ENCODE measurements at places on chromosomes 1 and 21.

DNA sequence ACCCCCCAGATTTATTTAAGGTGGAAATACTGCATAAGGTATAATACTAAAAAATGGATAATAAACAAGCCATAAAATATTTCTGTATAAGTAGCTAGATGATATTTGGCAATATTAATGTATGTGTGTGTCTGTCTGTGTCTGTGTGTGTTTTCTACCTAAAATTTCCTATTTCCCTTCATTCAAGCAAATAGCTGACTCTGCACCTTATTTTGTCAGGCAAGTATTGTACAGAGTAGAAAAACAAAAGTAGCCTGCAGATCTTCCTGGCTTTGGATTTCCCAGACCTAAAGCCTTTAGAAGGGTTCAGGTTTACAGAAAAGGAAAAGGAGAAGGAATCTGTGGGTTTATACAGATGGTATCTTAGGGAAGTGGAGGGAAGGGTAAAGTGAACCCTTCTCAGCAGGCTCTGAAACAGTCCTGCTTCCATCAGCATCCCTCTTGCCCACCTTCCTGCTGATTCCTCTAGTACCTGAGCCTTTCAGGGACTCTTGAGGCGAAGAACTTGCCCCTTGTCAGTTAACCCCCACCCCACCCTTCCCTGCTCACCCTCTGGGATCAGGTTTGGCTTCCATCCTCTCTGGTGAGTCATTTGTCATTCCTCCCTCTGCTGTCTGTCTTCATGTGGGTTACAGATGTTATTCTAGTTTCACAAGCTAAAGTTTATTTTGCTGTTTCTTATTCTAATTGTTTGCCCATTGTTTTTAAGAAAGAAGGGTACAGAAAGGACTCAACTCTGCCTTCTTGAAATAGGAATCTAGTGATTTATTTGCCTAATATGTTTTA, 21.7 kb upstream of the RGS16 start:
- DNase-seq, result no peak

- DNase-seq, result no peak
Measured at GRCh38 chr1:54870869-54871268, 16.1 kb downstream of the DHCR24 start.

DNA sequence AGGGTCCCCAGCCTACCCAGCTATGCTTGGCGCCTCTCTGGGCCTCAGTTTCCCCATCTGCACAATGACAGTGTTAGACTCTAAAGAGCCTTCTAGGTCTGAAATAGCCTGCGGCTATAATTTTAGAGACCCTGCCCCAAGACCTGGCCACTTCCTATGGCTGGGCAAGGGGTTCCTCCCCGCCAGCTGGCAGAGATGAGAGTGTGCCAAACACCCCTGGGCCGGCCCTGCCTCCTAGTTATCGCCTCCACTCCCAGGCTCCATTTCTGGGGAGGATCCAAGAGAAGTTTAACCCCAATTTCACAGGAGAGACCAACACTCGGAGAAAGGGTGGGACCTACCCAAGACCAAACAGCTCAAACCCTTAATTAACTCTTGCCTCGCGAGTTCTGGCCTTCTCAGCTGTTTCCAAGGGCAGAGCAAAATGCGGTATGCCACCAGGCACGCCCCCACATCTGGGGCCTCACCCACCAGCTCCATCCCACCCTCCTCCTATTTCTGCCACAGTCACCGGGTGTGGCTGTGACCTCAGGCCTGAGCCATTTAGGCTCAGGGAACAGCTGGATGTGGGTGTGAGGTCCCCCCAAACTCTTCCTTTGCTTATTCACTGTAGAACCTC, 35.7 kb downstream of the TTC39A start:
- DNase-seq, result no peak

GRCh38 chr1:201377611-201378092, at the start of gene TNNT2:
Gene TNNT2 (minus strand): TSS chr1:201377680. CDS start chr1:201373254, 4,426 bp downstream.
- no peak for DNase-seq

GRCh38 chr1:184471686-184472085, 84.9 kb downstream of the C1orf21 start:
- DNase-seq, result no peak

Data from activated naive CD8-positive, alpha-beta T cell treated with anti-CD3 and anti-CD28 coated beads, Interleukin-2, amount 50 U/mL, for 24 hours (primary cell).